Cardiac fibroblast (primary cell): ENCODE measurements at places on chromosomes 4 and X.

DNA sequence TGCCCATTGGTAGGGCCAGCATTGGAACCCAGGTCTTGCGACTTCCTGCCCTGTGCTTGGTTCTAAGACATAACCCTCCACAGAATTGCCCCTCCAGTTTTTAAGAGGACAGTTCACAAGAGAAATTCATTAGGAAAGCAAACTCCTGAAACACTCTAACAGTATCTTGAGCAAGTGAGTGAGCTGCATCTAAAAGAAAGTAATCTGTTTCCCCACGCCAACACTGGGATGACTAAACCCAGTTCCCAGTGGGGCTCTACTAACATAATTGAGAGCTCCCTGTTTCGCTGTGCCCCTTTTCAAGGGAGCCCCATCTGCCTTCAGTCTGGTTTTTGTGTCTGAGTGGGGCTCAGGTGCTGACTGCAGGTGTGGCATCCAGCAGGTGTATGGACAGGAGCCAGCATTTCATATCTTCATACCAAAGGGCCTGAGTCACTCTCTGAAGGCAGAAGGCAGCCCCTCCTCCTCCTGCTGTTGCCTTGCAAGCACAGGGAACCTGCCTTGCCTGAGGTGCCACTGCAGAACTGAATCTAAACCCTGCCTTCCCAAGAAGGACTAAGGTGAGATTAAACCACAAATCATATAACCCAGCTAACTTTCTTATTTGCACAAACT lies 8.0 kb downstream of the AMOT start:
- DNase-seq: no peak

DNA sequence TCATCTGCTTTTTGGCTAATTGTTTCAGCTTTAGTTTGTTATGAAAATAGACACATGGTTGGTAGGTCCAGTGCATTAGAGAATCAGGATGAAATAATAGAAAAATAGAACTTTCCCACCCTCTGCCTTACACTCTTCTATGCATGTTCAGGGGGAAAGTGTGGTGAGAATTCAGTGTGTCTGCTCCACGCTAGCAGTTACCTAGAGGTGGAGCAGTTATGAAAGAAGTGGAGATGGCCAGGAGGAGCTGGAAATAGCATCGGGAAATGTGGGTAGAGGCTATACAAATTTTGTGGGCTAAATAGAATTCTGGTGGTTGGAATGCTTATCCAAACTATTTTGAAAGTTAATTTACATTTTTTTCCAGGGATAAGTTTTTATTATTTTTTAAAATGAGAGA lies 91.4 kb upstream of the MAD2L1 start:
- no peak for DNase-seq

- peak; percentile 85 for DNase-seq
Measured at GRCh38 chr4:128635141-128635954, 174.2 kb upstream of the JADE1 start.

GRCh38 chrX:100975212-100975611 lies 5.7 kb downstream of the ARL13A start:
- peak; percentile 16 for DNase-seq

DNA sequence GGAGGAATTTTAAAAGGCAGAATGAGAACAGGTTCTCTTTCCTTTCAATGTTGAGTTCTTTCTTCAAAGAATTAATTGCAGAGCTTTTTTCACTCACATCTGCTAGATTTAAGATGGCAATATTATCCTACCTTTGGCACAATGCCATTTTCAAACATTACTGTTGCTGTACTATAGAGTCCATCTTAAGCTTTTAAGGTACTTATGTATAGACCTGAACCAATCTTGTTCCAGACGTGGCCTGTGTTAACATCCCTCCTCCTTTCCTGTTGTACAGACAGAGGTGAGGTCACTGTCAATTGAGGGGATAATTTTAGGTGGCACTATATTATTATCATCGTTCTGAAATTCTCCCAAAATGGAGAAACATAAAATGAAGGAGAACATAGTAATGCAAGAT lies 53.0 kb upstream of the MYOZ2 start:
- DNase-seq: no peak

DNA sequence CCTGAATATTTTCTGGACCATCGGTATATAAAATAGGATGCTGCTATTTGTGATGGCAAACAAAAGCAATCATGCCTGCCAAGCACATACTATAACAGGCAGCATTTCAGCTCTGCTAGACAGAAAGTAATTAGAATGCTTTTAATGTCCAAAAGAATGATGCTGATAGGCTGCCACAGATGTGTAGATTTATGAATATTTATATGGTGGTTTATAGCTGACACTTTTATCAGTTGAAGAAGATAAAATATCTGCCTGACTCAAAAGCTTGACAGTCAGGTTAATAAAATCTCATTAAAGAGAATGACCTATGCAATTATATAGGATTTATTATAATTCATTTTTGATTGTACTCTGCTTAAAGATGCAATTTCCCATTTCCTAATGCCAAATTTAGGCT lies 4.0 kb downstream of the BEND4 start:
- no peak for DNase-seq

DNA sequence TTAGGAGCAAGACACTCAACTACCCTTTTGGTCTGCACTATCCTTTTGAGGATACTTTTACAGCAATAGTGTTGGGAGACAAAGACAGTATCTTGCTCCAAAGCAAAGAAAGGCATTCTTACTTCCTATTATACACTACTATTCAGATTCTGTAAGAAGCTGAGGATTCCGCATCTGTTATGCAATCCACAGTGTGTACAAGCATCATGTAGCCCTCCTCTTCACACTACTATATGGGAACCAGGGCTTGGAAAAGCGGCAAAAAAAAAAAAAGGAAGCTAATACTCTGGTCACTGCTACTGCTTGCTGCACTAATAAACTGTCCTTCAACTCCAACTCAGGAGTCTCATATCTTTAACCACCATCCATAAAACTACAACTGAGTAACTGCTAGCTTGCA lies 59.1 kb downstream of the FBXW7 start:
- DNase-seq: no peak

- DNase-seq: peak; percentile 86
Measured at GRCh38 chrX:46588263-46588662, 14.7 kb downstream of the CHST7 start.

- DNase-seq: peak; percentile 49
Measured at GRCh38 chr4:135277068-135277979, 1075.7 kb upstream of the PABPC4L start.

DNA sequence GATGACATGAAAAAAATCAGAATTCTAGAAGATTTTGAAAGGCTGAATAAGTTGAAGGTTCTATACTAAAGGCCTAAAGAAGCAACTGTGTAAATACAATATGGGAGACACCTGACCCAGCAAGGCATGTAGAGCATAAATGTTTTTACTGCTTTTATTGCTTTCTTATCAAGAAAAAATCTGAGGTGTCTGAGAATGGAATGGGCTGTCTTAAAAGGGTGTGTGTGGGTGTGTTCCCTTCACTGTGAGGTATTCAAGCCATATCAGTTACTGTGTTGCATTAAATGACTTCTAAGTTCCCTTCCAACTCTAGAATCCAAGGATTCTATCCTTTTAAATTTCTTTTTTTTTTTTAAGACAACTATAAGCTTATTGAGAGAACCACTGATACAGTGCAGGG lies 15.7 kb downstream of the ATP8A1 start:
- DNase-seq: no peak

DNA sequence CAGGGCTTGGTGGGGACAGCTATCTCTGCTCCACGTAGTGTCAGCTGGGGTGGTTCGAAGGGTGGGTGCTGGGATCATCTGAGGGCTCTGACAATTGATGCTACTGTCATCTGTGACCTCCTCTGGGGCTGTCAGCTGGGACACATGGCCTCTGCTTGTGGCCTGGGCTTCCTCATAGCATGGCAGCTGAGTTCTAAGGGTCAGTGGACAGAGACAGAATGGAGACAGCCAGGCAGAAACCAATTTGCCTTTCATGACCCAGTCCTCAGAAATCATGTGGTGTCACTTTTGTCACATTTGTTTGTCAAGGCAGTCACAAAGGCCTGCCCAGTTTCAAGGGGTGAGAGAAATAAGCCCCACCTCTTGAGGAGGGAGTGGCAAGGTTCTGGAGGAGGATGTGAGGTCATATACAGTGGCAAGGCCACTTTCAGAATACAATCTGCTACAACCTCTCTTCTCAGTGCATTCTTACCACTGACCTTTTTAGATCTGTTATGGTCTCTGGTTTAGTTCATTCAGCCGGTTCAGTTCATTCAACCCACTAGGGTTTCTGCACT lies 103.6 kb upstream of the BCOR start:
- no peak for DNase-seq

GRCh38 chrX:16882169-16882568 lies 12.0 kb upstream of the RBBP7 start:
- DNase-seq: peak; percentile 29

DNA sequence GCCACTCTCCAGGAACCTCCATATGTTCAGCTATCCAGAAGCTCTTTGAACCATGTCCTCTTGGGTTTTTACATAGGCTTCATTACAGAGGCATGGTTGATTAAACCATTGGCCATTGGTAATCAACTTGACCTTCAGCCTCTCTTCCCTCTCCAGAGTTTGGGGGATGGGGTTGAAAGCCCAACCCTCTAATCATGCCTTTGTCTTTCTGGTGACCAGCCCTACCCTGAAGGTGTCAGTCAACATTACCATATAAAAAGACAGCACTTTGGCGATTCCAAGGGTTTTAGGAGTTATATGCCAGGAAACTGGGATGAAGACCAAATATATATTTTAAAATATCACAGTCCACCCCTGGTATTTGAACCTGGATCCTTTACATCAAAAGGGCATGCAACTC lies 222.5 kb downstream of the CHIC1 start:
- DNase-seq: no peak

GRCh38 chrX:133350751-133351150 lies 64.5 kb downstream of the GPC4 start:
- DNase-seq: peak; percentile 21

DNA sequence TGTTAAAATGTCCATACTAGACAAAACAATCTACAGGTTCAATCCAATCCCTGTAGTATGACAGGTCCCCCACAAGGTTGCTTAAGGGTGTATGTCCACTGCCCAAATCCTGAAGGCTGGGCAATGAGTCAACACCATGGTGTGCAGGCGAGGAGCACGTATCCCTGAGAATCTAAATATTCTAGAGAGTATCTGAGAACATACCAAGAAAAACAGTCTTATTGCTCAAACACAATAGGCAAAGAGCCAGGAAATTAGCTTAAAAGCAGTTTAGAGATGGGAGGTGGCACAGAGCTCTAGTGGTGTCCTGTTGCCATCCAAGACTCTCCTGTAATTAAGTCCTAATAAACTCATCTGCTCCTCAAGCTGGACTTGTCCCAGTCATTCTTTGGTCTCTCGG lies 37.0 kb downstream of the RCHY1 start:
- DNase-seq: peak; percentile 79

DNA sequence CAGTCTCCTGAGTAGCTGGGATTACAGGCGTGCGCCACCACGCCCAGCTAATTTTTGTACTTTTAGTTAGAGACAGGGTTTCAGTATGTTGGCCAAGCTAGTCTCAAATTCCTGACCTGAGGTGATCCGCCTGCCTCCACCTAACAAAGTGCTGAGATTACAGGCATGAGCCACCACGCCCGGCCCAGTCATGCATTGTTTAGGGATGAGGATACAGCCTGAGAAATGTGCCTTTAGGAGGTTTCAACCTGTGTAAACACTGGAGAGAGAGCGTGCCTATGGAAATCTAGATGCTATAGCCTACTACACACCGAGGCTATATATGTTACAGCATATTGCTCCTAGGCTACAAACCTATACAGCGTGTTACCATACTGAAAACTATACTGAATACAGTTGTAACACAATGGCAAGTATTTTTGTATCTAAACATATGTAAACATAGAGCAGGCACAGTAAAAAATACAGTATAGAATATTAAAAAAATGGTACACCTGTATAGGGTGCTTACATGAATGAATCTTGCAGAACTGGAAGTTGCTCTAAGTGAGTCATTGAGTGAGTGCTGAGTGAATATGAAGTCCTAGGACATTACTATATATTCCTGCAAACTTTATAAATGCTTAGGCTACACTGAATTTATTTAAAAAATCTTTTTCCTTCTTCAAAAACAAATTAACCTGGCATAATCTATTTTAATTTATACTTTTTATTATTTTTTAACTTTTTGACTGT lies 588.2 kb upstream of the ADGRL3 start:
- peak; percentile 47 for DNase-seq

- DNase-seq: no peak
Measured at GRCh38 chrX:130125091-130125874, 15.0 kb upstream of the ELF4 start.
